NCI-H1105 (cell line): ENCODE measurements at places on chromosomes 3 and 15.

GRCh38 chr3:150300852-150301517 lies 107.1 kb upstream of the TSC22D2 start:
- no peak for DNase-seq

DNA sequence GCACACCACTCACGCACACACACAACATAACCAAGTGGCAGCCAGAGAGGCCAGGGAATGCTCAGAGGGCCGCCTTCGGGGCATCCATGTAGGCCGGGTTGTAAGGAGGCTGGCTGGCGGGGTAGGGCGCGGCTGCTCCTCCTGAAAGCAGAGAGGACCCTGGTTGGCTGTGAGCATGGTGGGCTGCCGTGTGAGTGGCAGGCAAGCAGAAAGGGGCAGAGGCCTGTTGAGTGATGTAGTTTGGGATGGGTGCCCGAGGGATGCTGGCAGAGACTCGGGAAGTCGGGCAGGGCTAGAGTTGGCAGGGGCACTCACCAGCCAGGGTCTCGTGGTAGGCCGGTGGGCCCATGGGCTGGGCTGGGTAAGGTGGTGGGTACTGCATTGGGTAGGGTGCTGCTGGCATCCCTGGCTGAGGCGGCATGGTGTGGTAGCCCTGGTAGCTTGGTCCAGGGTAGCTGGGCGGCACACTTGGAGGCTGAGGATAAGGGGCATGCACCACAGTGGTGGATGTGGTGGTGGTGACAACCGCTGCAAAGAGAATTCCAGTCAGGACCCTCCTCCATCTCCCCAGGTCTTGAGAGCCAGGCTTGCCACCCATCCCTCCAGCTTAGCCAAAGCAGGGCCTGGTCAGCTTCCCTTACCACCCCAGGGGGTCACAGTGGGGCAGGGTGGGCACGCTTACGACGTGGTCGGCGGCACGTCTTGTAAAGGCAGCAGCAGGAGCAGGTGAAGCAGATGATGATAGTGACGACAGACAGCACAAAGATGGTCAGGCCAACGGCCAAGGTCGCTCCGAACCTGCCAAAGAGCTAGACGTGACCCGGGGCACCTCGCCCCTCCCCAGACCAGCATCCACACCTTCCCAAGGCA lies 22.7 kb downstream of the ATRIP start:
- DNase-seq: no peak

GRCh38 chr3:112017091-112017490 lies 17.4 kb upstream of the TMPRSS7 start:
- no peak for DNase-seq

DNA sequence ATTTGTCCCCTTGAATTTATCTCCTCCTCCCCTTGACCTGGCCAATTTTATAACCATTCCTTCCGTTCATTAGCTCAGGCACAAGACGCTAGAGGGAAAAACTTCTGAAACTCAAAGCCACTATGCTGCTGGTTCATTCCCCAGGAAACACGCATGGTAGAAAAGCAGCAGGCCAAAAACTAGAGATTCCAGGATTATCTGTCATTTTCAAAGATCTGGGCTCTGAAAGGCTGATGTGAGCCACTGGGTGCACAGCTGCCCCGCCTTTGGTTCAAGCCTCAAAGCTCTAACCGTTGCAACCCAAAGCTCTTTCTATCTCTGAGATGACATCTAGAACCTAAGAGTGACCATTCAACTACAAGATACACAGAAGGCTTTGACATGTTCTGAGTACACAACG lies 6.1 kb downstream of the ANP32A start:
- DNase-seq: no peak

- no peak for DNase-seq
These were observed 82.8 kb upstream of the MEX3B start for GRCh38 chr15:82128401-82129148.

- no peak for DNase-seq
These were observed 275.1 kb upstream of the LRTM1 start for GRCh38 chr3:55203006-55203405.

DNA sequence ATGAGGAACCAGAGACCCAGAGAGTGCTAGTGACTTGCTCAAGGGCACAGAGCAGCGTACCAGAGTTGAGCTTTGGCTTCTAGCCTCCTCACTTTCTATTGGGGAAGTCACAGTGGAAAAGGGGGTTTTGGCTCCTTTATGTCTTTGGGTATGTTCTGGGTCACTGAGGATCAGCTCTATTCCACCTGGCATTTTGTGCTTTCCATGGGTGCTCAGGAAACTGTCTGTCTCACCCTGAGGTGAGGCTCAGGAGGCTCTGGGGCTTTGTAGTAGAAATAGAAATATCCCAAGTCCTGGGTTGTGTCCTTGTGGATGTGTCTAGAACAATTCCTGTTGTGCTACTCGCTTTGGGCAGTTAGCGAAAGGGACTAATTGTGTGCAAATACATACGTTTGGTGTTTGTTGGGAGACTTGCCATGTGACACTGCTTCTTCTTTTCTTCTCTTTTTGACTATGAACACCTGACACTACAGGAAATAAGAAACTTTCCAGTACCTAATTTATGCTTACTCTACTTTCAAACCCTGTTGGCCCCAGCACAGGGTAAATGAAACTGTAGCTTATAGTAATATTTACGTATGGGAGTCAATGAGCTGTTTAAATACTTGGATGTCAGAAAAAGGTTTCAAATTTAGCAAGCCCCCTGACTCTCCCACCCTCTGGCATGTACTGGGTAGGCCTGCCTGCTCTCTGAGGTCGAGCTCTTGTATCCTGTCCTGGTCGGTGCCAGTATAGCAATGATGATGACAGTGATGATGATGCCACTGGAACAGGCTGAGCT lies 35.6 kb downstream of the SMAD3 start:
- DNase-seq: no peak

DNA sequence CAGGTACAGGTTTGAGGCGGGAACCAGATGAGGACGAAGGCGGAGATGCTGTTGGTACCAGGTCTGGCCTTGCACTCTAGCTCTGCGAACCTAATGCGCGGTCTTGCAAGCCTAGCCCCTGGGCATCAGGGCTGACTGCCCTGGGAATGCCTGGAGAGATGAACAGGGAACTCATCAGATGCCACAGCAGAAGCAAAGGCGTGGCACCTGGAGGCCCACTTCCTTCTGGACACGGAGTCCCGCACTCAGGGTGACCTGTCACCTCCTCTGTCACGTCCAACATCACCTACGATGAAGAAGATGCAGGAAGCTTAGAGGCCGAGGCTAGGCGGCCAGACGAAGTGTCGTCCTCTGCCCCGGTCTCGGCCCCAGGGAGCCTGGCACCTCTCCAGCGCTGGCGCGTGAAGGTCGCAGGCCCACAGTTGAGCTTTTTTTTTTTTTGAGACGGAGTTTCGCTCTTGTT lies 9.4 kb downstream of the RPLP1 start:
- DNase-seq: peak; percentile 32

GRCh38 chr3:27146786-27147185 lies 222.4 kb downstream of the NEK10 start:
- DNase-seq: no peak
